Muscle of arm (tissue), 14 donors: ENCODE measurements at places on chromosomes 1 and 21.

GRCh38 chr1:38092256-38092655, 45.7 kb upstream of the POU3F1 start:
- no peak for DNase-seq

DNA sequence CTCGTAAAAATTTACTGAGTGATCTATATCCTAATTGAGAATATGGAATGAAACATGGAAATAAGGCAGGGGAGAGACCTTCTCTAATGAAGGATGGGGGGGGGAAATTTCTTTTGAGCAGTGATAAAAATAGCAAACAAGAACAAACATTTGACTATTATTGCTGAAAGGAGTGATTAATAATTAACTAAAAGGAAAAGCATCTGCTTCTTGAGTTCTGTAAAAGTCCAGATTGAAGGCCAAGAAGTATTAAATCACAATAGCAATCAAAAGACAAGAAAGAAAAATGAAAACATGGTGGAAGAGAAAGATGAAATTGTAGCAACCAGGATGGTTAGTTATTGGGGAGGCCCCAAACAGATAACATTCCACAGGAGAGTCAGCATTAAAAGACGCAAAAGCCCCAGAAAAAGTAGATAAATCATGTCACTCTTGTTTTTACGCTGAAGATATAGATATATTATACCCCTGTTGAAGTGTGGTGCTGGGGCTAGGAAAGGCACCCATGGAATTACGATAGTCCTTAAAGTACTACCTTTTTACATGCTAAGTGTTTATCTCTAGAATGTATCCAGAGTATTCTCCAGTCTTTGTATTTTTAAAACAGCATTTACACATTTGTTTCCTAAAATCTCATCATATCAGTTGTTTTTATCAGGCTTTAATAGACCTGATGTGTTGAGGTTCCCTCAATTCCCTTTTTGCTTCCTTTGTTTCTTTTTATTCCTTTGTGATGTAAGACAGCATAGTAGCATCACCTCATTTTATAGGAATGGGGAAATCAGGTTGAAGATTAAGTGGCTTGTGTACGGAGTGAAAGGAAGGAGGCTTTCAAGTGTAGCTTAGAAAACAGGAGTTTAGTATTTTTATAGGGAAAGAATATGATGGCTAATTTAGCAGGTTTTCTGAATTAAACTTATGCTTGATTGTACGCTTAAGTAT, 28.9 kb downstream of the DISP1 start:
- DNase-seq = no peak

- DNase-seq = no peak
Measured at GRCh38 chr1:36882536-36883285, 151.6 kb downstream of the GRIK3 start.

- peak; percentile 27 for DNase-seq
Measured at GRCh38 chr1:201461645-201462441, 7.1 kb downstream of the PHLDA3 start.

- no peak for DNase-seq
Measured at GRCh38 chr1:60942291-60942690, 140.1 kb upstream of the NFIA start.

DNA sequence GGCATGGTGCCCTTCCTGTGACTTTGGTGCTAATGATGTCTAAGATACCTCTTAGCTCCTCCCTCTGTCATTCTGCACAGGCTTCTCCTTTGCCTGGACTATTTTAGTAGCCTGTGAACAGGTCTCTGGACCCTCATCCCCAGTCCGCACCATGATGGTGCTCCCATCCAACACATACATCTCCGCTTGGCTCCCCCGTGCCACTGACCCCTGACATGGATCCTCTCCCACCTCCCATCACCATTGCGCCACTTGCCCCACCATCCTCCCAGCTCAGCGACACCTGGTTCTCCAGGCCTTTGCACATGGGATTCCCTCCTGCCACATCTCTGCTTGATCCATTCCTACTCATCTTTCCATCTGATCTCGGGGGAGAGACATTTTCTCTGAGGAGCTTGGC, 33.9 kb downstream of the RUNX3 start:
- DNase-seq = no peak

- no peak for DNase-seq
Measured at GRCh38 chr1:226457307-226457712, 49.4 kb upstream of the PARP1 start.
